Activated CD8-positive, alpha-beta memory T cell treated with anti-CD3 and anti-CD28 coated beads for 4 hours (primary cell): ENCODE measurements at places on chromosomes 3 and 15.

DNA sequence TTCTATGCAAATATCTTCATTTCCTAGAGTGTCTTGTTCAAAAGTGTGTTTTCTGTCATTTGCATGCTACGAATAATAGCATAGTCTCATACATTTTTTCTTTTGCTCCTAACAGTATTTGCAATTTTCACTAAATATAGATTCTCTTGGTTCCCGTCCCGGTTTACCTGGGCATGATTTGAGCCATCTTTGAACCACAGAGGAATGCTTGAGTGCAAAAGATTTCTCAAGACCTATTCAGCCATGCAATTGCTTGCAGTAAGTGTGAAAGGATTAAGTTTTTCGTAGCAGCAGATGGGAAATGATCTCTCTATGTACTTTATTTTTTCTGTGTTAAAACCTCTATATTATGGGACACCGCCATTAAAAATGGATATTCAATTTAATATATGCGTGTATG lies 733.0 kb downstream of the ZPLD1 start:
- DNase-seq: no peak

- DNase-seq: no peak
Measured at GRCh38 chr3:29534006-29534405, 253.1 kb downstream of the RBMS3 start.

DNA sequence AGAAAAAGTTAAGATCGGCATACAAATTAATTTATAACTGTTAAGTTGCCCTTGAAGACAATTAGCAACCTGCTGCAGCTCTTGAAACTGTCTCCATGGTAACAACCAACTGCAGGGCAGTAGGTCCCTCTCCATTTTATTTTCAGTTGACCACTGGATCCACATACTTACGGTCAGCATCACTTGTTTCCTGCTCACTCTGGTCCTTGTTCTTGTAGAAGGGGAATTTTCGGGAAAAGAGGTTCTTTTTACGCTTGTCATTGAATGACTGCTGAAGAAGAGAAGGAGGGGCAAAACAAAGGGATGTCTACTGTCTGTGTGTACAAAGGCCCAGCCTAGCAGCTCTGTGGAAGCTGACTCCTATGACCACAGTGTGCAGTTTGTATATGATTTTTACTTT lies 46.8 kb upstream of the MELTF start:
- no peak for DNase-seq

DNA sequence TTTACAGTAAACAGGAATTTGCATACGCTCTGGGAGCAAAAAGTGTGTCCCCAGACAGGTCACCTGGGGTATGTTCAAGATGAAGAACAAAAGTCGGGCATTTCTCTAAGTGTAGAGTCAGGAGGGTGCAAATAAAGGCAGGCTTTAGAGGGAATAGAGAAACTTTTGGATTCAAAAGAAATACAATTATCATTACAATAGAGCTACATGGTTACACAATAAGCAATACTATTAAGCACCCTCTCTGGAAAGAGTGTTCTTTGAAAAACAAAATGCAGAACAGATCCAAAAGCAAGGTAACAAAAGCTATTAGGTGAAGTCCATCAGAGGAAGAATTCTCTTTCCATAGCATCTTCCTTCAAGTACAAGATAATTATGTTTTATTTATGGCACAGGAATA lies 679.7 kb downstream of the FHIT start:
- DNase-seq: no peak

- no peak for DNase-seq
Measured at GRCh38 chr3:94612631-94613030, 549.8 kb downstream of the NSUN3 start.

DNA sequence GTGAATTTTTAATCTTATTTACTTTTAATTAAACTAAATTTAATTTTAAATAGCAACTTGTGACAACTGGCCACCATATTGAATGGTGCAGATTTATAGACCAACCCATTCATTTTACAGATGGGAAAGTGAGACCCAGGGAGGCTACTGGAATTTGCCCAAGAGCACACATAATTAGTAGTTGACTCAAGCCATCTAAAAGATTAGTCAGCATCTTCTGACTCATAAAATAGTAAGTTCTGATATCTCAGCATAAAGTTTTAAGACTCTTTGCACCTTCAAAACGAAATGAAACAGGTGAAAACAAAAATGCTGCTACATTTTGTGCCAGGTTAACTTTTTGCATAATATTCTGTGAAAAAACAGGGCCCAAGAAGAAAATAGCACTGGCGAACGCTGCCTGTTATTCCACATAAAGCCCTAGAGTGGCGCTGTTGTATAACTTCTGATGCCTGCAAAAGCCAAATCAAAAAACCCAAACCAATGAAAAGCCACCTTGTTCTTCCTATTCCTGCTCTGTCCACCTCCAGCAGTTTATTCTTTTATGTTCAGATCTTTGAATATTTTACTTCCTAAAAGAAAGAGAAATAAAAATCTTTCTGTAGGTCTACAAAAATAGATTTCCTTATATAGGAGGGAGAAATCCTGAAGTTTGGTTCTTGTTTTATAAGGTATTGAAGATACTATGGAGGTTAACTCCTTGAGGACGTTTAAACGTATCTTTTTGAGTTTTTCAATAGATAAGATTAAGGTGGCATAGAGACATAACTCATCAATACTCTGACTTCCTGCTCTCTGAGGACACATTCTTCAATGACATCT lies 62.8 kb downstream of the OTOL1 start:
- DNase-seq: no peak

DNA sequence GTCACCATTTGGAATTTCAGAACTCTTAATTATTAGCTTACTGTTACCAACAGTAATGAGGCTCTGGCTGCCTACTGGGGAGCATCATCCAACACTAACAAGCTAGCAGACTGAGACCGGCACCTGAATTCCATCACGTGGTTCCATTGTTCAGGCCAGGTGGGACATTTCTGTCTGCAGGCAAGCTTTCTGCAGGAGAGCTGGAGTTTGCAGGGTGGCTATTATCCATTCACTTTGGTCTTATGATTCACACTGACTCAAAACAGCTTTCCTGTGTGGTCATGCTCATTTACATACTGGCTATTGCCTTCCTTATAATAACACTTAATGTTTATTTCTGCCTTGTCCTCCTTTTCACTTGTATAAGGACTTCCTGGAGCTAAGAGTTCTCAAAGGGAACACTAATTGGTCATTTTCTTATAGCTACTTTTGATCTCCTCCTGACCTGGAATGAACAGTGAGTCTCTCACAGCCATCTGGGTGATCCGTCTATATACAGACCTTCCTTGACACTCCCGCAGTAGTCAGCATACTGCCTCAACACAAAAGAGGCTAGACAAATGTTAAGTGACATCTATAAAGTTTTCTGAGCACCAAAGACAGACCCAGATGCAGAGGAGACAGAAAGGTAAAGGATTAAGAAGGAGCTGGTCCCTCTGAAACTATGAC lies 695.4 kb downstream of the FHIT start:
- DNase-seq: no peak

GRCh38 chr15:100517846-100518245 lies 10.9 kb downstream of the CERS3 start:
- DNase-seq: no peak

DNA sequence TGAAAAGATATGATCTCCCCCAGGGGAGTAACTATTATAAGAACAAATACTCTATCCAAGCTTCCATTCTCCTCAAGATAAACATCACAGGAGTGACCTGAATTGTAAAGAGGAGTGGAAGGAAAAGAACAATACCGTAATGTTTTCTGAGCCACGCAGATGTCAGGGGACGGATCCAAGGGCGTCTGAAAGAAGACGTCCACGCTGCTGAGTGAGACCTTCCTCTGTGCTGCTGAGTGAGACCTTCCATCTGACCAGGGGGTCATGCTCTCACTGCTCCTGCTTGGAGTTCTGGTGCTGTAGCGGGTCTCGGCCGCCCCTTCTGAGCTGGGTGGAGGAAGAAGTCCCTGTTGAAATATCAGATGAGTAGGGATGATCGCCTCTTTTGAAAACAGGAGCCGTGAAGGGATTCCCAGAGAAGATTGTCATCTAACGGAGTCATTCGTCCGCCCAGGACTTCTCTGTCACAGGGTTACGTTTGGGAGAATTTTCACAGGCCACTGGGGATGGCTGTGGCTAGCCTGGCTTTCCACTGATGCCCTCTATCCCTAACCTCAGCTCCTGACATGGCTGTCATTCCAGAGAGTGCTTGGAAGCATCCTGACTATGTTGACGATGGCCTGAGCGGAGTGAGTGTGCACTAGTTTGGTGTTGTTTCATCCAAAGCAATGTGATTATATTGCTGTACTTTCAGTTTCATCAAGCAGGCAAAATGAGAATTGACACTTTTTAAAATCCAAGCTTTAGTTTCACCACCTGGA lies 184.9 kb downstream of the APBA2 start:
- no peak for DNase-seq

- no peak for DNase-seq
Measured at GRCh38 chr3:46094506-46094905, 67.2 kb upstream of the XCR1 start.

DNA sequence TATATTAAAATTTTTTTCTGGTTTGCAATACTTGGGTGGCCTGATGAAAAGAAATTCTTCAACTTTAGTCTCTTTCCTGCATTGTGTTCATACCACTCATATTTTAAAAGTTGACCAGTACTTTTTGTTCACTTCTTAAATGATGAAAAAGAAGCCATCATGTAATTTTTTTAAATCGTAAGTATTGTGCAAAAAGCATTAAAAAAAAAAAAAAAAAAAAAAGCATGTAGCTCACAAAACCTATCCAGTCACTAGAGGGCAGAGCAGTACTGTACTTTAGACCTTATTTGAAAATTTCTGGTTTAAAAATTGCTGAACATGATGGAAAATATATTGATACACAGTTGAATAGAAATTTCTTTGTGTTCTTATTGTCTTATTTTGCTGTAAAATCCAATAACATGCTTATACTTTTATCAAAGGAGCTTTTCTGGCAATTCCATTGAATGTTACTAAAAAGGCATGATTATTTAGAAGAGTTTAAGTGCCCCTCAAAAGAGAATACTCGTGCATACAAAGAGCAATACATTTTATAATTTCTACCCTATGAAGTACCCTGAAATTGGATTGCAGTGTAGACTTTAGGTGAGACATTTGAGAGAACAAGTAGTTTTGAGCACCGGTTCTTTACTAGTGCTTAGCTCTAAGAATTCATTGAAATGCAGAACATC lies 137.7 kb downstream of the BBX start:
- DNase-seq: no peak

- DNase-seq: no peak
Measured at GRCh38 chr15:29686445-29687203, 135.6 kb downstream of the TJP1 start.

GRCh38 chr15:78951841-78952238 lies 7.0 kb upstream of the CTSH start:
- no peak for DNase-seq

- DNase-seq: no peak
Measured at GRCh38 chr3:61520966-61521628, 40.3 kb upstream of the PTPRG start.

DNA sequence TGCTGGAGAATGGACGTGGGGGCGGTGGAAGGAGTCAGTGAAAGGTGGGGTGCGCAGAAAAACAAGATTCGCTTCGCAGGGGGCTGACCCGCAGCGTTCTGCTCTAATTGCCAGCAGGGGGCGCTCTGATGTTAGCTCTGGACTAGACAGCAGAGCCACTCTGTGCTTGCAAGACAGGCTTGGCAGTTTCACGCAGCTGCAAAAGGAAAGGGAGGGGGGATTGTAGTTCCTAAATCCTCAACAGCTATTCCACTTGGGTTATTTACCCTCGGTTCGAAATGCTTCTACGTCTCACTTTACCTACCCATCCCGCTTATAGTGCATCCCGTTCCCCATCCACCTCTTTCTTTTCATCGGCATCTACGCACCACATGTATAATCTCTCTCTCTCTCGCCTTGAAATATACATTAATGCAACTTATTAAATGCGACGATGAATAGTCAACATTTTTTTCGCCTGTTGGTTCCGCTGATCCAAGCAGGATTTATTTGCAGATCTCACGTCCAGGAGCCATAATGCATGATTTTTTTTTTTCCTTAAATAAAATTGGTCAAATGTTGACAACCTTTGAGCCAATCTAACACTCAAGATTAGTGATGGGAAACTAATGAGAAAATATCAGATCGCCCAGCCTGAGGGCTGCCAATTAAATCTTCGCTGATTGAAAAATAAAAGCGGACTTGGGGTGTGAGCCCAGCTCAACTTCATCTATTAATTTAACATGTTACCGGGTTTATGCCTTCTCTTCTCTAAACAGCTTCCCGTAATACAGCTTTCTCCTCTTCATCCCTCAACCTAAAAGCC lies 216.4 kb downstream of the MEIS2 start:
- peak; percentile 3 for DNase-seq

GRCh38 chr15:81012588-81012987 lies 11.9 kb downstream of the TLNRD1 start:
- DNase-seq: no peak

GRCh38 chr3:13623101-13623654 lies 74.3 kb downstream of the FBLN2 start:
- DNase-seq: no peak

DNA sequence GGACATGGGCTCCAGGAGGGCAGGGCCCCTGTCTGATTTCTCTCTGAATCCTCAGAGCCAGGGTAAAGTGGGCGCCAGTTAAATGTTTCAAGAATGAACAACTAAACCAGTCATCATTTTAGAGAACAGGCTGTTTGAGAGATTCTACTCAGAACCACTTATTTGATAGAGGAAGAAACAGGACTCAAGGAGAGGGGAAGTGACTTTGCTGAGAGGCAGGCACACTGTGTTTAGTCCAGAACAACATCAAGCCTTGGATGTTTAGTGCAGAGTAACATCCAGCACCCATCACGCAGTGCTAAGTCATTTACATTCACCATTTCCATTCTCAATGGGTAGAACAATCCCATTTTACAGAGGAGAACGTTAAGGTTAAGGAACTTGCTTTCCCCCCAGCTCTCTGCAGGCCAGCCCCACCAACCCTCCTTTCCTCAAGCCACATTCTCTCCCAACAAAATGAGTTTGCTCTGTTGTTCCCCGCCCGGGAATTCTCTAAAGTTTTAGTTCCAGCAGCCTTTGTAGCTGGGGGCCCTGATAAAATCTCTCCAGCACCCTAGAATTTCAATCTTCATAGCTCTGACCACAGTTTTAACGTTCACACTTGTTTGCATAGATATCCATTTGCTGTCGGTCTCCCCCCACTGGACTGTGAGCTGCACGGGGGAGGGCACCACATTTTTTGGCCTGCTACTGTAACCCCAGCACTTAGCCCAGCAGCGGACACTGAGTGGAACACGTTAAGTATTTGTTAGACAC lies 962 bp downstream of the NMNAT3 start:
- no peak for DNase-seq

GRCh38 chr3:173065543-173065981 lies 75.5 kb downstream of the SPATA16 start:
- no peak for DNase-seq
